ENCODE measurements at places on chromosomes 5 and 9. TPM values are rescaled to one million over a fixed set of nuclear protein-coding genes. Genes with fewer than 3 reads are reported as not detected.

The PCDHGB3 gene
- total RNA-seq, result 11.4 TPM

The PDCD1LG2 gene
- total RNA-seq, result 2.5 TPM

The TAF11L5 gene
- not detected for total RNA-seq

The MYMK gene
- total RNA-seq, result not detected

DNA sequence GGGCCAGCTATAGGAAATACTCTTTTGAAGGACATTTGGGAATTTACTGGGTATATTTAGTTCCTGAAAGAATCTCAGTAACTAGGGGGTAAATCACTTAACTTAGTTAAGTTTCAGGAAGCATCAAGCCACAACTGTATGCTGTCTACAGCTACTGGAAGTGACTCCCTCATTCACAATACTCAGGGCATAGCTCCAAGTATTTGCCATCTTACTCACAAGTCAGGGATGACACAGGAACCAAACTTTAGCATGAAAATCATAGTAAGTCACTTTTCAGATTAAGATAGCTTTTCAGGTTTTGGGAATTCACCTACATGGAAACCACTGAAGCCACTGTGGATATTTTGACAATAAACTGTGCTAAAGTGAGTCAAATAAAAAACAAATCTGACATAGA is 242.4 kb upstream of the ATP10B start:
- no peak for DNase-seq

DNA sequence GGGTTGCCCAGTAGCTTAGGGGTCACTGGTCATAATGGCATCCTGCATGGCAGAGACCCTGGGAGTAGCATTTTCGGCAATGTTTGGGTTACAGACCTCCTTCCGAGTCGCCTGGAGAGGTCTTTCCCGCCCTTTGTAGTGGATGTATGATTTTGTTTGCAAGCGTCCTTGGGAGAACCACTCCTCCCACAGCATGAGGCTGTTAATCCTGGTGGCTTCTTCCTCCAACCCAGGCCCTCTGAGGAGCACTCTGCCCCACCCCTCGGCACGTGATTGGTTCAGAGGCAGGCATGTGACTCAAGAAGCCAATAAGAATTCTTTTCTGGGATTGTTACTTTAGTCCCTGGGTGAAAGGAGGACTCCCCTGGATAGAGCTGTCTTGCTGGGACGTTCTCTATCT is 30.2 kb upstream of the GRHPR start:
- DNase-seq, result no peak

- no peak for DNase-seq
Measured at GRCh38 chr5:53825016-53825415, 264.6 kb downstream of the NDUFS4 start.

DNA sequence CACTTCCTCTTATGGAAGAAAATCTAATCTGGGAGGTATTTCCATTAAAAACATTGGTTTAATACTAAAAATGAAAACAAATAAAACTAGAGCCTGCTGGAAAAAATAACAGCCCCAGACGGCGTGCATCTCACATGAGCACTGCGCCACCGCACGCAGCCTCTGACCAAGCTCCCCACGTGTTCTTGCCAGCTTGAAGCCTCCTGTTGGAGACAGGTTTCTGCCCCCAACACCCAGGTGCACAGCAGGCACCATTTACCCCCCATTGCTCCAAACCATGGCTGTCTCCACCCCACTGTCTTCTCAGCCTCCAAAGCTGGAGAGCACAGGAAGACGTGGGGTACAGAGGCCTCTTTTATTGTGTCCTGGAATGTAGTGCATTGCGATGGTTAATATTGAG is 10.7 kb upstream of the COL5A1 start:
- peak; percentile 9 for DNase-seq

DNA sequence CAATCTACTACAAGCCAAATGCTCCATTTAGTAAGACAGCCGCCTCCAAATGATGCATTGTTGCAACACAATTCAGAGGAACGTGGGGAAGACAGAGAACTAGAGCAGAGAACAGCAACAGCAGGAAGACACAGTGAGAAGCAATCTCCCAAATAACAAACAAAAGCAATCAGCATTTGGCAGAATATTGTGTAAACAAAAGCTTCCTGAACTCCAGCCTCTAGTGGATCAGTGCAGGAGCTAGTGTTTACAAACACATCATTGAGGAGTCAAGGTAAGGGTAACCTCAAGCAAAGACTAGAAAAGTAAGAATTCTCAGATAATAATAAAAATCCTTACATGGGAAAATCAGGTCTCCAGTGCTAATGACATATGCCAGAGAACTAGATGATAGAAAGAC is 20.6 kb downstream of the FST start:
- DNase-seq, result no peak
